Activated T-cell treated with anti-CD3 and anti-CD28 coated beads, Interleukin-2, amount 50 U/mL, for 72 hours (primary cell): ENCODE measurements at places on chromosomes 16 and 17. TPM values are rescaled to one million over a fixed set of nuclear protein-coding genes. Genes with fewer than 3 reads are reported as not detected.

HCFC1R1 gene
- 32.8 TPM for total RNA-seq

GRCh38 chr17:57926723-57927047 lies 28.5 kb downstream of the CUEDC1 start:
- no peak overlapping the region for H3K27ac ChIP-seq
- no peak for DNase-seq
- H3K4me1 ChIP-seq = peaks cover 7% of the 10 kb centered on the region
- no peak overlapping the region for H3K4me3 ChIP-seq
- no peaks in the 10 kb centered on the region for H3K27me3 ChIP-seq

DNA sequence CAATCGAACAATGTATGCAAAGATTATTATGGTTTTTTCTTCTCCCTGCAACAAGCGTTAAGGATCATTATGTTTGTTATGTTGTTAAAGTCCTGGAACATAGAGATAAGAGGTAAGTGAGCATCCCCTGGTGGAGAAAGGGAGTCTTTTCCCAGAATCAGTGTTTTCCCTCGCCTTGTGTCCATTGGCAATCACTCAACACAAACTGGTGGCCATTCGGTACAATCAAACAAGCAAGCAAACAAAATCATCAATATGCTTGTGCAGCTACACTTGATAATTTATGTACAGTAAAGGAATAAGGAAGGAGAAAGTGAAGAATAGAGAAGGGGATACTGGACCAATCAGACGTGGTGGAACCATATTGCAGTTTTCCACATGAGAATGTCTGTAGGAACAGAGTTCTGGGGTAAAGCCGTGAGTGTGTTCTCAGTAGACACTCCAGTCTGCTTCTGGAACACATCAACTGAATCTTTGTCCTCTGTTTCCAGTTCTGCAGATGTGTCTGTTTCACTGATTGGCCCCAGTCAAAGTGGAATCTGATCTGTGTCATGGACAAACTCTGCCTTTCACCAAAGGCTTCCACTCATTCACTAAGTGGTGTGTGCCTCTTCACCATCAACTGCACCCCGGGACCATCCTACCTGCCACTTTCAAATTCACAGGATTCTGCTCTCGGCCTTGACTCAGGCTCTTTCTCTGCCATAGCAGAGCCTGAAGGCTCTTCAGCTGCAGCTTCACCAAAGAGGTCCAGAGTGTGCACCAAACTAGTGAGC lies 169.5 kb downstream of the AHSP start:
- no peak for DNase-seq
- no peaks in the 10 kb centered on the region for H3K27me3 ChIP-seq
- H3K4me1 ChIP-seq = peaks cover 10% of the 10 kb centered on the region
- no peak overlapping the region for H3K4me3 ChIP-seq

DNA sequence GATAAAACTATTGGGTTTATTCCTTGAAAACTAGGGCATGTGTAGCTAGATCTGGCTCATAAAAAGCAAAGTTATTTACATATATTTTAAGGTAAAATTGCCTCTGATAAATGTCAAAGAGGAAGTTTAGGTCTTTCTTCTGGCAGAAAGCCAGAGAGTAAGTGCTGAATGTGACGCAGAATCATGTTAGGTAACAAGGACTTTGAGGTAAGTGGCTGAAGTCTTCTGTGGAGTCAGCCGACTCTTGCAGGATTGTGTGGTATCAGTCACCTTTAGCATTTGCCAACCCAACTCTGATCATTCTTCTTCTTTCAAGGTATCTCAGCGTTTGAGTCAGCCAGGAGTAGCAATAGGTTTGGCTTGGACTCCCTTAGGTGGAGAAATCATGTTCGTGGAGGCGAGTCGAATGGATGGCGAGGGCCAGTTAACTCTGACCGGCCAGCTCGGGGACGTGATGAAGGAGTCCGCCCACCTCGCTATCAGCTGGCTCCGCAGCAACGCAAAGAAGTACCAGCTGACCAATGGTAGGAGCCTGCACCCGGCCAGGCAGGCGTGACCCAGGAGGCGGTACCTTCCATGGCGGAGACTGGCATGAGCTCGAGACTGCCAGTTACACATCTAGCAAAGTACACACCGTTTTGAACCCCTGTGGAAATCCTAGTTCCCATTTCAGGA lies 37.9 kb downstream of the SIAH1 start:
- peaks cover 1% of the 10 kb centered on the region for H3K36me3 ChIP-seq
- H3K4me3 ChIP-seq = no peak overlapping the region
- no peaks in the 10 kb centered on the region for H3K27me3 ChIP-seq
- H3K27ac ChIP-seq = no peak overlapping the region

DNA sequence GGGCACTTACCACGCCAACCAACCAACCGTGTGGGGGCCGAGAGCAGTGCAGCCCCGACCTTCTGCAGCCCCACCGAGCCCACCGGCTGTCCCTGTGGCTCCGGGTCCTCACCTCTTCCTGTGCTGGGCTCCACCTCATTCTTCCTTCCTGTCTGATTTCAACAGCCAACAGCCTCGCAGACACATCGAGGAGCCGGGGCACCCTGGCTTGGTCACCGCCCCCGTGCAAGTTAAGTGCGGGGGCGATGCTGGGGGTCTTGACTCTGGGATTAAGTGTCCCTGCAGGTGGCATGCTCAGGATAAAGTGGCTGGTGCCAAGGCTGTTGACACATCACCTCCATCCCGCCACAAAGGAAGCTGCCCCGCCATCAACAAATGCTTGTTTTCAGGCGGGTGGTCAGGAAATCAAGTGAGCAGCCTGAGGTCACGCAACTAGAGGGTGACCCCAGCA lies at the start of gene NLRC3:
NLRC3 (minus strand) TSS at position 102 of the 451 bp plus-strand sequence. CDS start 12,367 bp downstream, outside the sequence.
- H3K27ac ChIP-seq = peak within 1 kb of the TSS; percentile 93
- H3K4me1 ChIP-seq = peaks cover 58% of the 10 kb centered on the region
- H3K4me3 ChIP-seq = peak within 1 kb of the TSS; percentile 99

DNA sequence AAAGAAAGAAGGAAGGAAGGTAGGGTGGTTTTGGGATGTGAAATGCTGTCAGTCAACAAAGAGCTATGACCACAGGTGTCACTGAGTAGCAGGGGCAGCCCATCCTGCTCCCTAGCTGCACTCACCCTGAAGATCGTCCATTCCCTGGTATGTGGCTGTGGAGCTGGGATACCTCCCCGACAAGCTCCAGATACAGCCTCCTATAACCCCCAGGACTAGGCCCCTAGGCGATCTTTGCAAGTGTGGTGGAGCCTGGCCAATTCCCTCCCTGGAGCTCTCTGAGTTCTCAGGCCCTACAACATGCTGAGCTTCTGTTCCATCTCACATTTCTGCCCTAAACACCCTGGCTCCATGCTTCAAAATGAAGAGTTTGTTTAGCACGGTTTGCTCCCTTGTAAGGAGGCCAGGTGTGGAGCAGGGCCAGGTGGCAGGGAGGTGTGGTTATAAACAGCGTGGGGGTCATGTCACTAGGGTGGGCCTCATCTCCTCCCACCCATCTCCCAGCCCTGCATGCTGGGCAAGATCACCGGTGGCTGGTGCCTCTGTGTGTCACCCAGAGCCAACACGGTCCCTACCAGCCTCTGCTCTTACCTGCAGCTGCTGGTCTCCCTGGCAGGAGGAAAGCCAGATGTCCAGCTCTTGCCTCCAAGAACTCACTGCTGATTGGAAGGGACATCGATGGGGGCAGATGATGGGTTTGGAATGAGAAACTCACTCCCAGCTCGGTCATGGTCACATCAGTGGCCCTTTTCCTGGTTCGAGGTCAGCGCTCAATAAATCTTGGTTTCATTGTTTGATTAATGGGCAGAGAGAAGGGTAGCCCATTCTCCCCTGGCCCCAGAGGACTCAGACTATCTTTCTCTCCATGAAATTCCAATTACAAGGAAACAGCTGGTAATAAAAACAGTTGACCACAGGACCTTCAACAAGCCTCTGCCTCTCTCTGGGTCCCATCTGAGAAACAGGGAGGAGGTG lies 511.0 kb upstream of the CDH5 start:
- no peaks in the 10 kb centered on the region for H3K36me3 ChIP-seq
- no peaks in the 10 kb centered on the region for H3K4me1 ChIP-seq
- no peak for DNase-seq
- H3K27me3 ChIP-seq = no peaks in the 10 kb centered on the region
- no peak overlapping the region for H3K4me3 ChIP-seq
- H3K27ac ChIP-seq = no peak overlapping the region

DNA sequence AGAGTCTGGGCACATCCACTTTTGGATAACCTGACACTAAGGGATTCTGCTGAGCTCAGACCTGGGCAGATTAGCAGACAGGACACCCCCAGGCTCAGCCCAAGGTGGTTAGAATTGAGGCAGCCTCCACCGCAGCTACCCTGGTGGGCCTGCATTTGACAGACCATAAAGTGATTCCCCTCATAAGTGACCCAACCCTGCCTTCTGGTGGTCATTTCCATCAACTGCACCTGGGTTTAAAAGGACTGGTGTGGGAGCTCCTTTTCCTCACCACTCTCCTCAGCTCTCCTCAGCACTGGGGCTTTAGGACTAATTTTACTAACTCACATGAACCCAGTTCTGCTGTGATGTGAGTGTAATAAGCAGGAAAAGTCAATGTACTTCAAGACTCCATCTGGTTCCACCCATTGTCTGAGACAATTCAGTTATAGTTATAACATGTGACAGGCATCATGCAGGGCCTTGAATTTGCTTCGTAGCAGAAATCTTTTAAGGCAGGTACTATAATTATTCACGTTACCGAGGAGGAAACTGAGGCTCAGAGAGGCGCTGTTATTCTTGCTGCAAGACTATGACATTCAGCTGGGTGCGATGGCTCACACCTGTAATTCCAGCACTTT lies 42.5 kb downstream of the MYH3 start:
- H3K27ac ChIP-seq = no peak overlapping the region
- H3K4me3 ChIP-seq = no peak overlapping the region
- H3K27me3 ChIP-seq = peaks cover 21% of the 10 kb centered on the region
- DNase-seq = no peak
- no peaks in the 10 kb centered on the region for H3K36me3 ChIP-seq
